Sigmoid colon (tissue), 7 donors: ENCODE measurements at places on chromosomes 2 and 18.

- H3K27ac ChIP-seq: no peak overlapping the region
- no peaks in the 10 kb centered on the region for H3K36me3 ChIP-seq
- H3K27me3 ChIP-seq: no peaks in the 10 kb centered on the region
- no peak for DNase-seq
Observed at GRCh38 chr18:55012008-55012407, 52.7 kb upstream of the CCDC68 start.

- no peak overlapping the region for H3K27ac ChIP-seq
- no peaks in the 10 kb centered on the region for H3K4me1 ChIP-seq
- no peak overlapping the region for H3K4me3 ChIP-seq
Observed at GRCh38 chr18:47209171-47209570, 33.0 kb upstream of the IER3IP1 start.

GRCh38 chr2:58701688-58702301 is 460.7 kb upstream of the FANCL start:
- no peaks in the 10 kb centered on the region for H3K4me1 ChIP-seq
- DNase-seq: no peak
- no peak overlapping the region for H3K4me3 ChIP-seq
- no peaks in the 10 kb centered on the region for H3K27me3 ChIP-seq
- H3K27ac ChIP-seq: no peak overlapping the region
- no peaks in the 10 kb centered on the region for H3K36me3 ChIP-seq

GRCh38 chr2:168583064-168583709 is 127.1 kb downstream of the CERS6 start:
- H3K36me3 ChIP-seq: no peaks in the 10 kb centered on the region
- H3K27me3 ChIP-seq: no peaks in the 10 kb centered on the region
- H3K27ac ChIP-seq: peak overlapping the region; percentile 2
- no peak for DNase-seq

- H3K27me3 ChIP-seq: no peaks in the 10 kb centered on the region
- no peak overlapping the region for H3K27ac ChIP-seq
- H3K36me3 ChIP-seq: no peaks in the 10 kb centered on the region
- H3K4me3 ChIP-seq: peak overlapping the region; percentile 37
- DNase-seq: peak; percentile 65
Observed at GRCh38 chr2:38960609-38961320, 71.1 kb downstream of the ARHGEF33 start.

GRCh38 chr2:16645088-16645487 is 20.5 kb downstream of the CYRIA start:
- H3K4me3 ChIP-seq: no peak overlapping the region
- no peaks in the 10 kb centered on the region for H3K4me1 ChIP-seq
- no peak for DNase-seq
- no peaks in the 10 kb centered on the region for H3K36me3 ChIP-seq

DNA sequence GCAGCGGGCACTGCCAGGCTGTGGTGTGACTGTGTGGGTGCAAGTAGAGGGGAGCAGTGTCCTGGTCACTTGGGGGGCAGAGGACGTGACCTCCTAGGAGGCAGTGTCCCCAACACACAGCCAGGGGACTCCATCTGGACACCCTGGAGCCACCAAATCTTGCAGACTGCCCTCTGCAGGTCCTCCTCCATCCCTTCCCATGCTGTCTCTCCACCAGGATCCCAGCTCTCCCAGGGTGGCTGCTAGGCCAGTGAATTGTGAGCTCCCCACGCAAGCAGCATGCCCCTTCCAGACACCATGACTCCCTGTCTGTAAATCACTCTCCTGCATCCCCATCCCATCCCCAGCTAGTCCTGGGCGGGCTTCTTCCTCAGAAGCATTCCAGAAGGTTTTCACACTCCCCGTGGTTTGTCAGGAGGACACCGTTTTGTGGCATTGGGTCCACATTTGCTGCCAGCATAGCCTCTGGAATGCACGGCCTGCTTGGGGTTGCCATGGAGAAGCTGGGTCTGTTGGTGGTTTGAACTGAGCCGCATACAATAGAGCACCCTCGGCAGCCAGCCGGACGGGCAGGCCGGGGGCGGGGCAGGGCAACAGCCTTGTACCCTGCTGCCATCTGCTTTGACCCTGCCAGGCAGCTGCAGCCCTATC is 210.7 kb downstream of the KLHL29 start:
- DNase-seq: peak; percentile 85
- H3K4me3 ChIP-seq: no peak overlapping the region
- H3K36me3 ChIP-seq: no peaks in the 10 kb centered on the region
- peaks cover 92% of the 10 kb centered on the region for H3K4me1 ChIP-seq

DNA sequence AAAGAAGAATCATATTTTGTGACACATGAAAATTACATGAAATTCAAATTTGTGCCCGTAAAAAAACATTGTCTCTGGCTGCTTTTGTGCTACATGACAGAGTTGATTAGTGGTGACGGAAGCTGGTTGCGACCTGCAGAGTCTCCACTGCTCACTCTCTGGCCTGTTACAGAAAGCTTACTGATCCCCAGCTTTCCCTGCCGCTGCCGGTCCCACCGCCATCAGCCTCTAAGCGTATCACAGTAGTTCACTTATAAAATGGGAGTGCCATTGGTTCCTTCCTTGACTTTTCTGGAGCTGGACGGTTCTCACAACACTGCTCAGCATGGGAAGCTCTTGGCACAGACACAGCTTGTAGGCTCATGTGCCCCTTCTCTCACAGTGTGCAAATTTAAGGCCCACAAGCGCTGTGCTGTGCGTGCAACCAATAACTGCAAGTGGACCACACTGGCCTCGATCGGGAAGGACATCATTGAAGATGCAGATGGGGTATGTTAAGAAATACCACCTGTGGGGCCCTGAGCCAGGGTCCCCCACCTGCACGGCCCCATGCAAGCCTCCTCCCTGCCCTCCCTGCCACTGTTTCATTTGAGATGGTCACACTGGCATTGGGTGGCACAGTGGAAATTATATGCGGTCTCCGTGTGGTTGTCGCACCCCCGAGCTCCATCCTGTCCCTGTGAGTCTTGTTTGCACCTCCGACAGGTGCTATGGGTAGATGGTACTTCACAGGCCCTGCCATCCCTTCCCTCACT is 81.3 kb downstream of the DGKD start:
- DNase-seq: peak; percentile 24
- no peaks in the 10 kb centered on the region for H3K4me1 ChIP-seq
- H3K36me3 ChIP-seq: peaks cover 5% of the 10 kb centered on the region
- H3K4me3 ChIP-seq: no peak overlapping the region
- H3K27me3 ChIP-seq: no peaks in the 10 kb centered on the region

DNA sequence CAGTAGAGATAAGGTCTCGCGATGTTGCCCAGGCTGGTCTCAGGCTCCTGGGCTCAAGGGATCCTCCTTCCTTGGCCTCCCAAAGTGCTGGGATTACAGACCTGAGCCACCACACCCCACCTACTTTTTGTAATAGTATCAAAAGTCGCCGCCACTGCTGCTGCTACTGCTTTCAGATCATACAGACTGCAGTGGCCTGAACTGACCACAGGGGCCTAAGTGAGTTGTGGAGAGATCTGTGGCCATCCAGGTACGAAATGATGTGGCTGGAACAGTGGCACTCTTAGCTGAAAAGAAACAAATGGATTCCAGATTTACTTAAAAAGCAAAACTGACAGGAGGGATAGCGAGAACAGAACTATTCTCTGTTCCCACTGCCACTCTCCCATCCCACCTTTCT is 32.9 kb upstream of the POMC start:
- no peaks in the 10 kb centered on the region for H3K27me3 ChIP-seq
- DNase-seq: no peak
- H3K4me1 ChIP-seq: no peaks in the 10 kb centered on the region
- H3K4me3 ChIP-seq: no peak overlapping the region
- H3K27ac ChIP-seq: no peak overlapping the region

- H3K27ac ChIP-seq: no peak overlapping the region
- H3K4me3 ChIP-seq: no peak overlapping the region
- DNase-seq: no peak
- H3K27me3 ChIP-seq: no peaks in the 10 kb centered on the region
Observed at GRCh38 chr2:125745514-125745913, 910.4 kb upstream of the GYPC start.

- no peaks in the 10 kb centered on the region for H3K27me3 ChIP-seq
- no peak for DNase-seq
- H3K4me1 ChIP-seq: no peaks in the 10 kb centered on the region
- no peak overlapping the region for H3K4me3 ChIP-seq
Observed at GRCh38 chr2:51290725-51291124, 258.8 kb upstream of the NRXN1 start.

- no peaks in the 10 kb centered on the region for H3K27me3 ChIP-seq
- H3K27ac ChIP-seq: no peak overlapping the region
- H3K36me3 ChIP-seq: peaks cover 8% of the 10 kb centered on the region
- DNase-seq: no peak
- H3K4me3 ChIP-seq: no peak overlapping the region
Observed at GRCh38 chr2:24749069-24749691, 44.0 kb downstream of the PTRHD1 start.

GRCh38 chr2:145595296-145595695 is 1075.4 kb upstream of the ZEB2 start:
- H3K4me1 ChIP-seq: no peaks in the 10 kb centered on the region
- no peaks in the 10 kb centered on the region for H3K36me3 ChIP-seq
- DNase-seq: no peak
- no peak overlapping the region for H3K27ac ChIP-seq

GRCh38 chr2:73564986-73565385 is 77.2 kb downstream of the NAT8 start:
- H3K4me3 ChIP-seq: no peak overlapping the region
- H3K27me3 ChIP-seq: no peaks in the 10 kb centered on the region
- DNase-seq: no peak
- H3K27ac ChIP-seq: no peak overlapping the region
- no peaks in the 10 kb centered on the region for H3K4me1 ChIP-seq

GRCh38 chr2:229612384-229612971 is 101.9 kb downstream of the DNER start:
- no peaks in the 10 kb centered on the region for H3K36me3 ChIP-seq
- H3K27me3 ChIP-seq: no peaks in the 10 kb centered on the region

- H3K4me1 ChIP-seq: no peaks in the 10 kb centered on the region
- H3K4me3 ChIP-seq: no peak overlapping the region
- no peaks in the 10 kb centered on the region for H3K27me3 ChIP-seq
- DNase-seq: no peak
- H3K36me3 ChIP-seq: no peaks in the 10 kb centered on the region
Observed at GRCh38 chr2:109143214-109144187, 14.5 kb downstream of the SH3RF3 start.

DNA sequence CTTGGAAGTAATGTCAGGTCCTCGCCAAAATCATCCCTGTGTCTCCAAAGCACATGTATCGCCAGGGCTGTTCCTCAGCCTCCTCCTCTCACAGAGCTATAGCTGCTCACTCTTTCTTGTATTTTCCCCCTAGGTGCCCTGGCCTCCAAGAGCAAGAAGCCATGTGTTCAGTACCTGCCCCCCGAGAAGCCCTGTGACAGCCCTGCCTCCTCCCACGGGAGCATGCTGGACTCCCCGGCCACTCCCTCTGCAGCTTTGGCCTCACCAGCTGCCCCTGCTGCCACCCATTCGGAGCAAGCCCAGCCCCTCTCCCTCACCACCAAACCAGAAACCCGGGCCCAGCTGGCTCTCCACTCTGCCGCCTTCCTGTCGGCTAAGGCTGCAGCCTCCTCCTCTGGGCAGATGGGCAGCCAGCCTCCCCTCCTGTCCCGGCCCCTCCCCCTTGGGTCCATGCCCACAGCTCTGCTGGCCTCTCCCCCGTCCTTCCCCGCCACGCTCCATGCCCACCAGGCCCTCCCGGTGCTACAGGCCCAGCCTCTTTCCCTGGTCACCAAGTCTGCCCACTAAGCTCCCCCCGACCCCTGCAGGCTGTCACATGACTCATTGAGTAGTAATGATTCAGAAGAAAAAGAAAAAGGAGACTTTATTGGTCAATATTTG is 18.8 kb downstream of the TGOLN2 start:
- H3K36me3 ChIP-seq: peaks cover 21% of the 10 kb centered on the region
- H3K4me1 ChIP-seq: peaks cover 19% of the 10 kb centered on the region
- peak; percentile 86 for DNase-seq
- H3K27me3 ChIP-seq: no peaks in the 10 kb centered on the region
- H3K27ac ChIP-seq: peak overlapping the region; percentile 55

DNA sequence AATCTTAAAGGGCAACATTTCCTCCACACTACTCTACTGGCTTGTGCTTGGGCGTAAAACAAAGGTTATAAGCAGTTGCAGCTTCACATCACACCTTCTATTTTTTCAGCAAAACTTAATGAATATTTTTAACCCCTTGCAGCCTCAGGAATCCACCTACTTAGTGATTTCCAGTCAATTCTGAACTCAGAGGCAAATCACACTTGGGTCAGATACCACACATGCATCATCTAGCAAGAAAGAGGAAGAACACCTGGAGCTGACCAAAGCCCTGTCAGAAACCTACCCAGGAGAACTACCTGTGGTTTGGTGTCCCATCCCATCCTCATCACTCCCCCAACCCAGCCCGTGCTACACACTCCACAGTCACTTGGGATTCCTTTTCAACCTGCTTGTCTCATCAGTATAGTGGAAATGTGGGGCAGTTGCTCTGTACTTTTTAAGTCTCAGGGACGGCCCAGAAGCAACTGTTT is 25.5 kb downstream of the PIAS2 start:
- H3K4me1 ChIP-seq: no peaks in the 10 kb centered on the region
- no peaks in the 10 kb centered on the region for H3K27me3 ChIP-seq
- no peaks in the 10 kb centered on the region for H3K36me3 ChIP-seq
- no peak overlapping the region for H3K27ac ChIP-seq

DNA sequence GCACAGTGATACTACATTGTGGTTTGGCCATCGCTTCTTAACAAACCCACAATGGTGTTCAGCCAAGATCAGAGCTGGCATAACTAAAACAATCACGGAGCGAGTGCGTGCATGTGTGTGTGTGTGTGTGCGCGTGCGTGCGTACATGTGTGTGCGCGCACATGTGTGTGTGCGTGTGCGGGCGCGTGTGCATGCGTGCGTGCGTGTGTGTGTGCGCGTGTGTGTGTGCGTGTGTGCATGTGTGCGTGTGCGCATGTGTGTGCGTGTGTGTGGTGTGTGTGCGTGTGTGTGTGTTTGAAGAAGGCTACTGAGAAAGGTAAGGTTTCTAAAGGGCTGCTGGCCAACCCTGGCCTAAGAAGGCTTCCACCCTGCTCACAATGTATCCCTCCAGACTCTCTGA is 582.4 kb downstream of the CMPK2 start:
- no peak overlapping the region for H3K27ac ChIP-seq
- H3K36me3 ChIP-seq: no peaks in the 10 kb centered on the region
- H3K27me3 ChIP-seq: no peaks in the 10 kb centered on the region

- DNase-seq: no peak
- H3K27me3 ChIP-seq: no peaks in the 10 kb centered on the region
- H3K4me3 ChIP-seq: peak overlapping the region; percentile 95
Observed at GRCh38 chr2:42169874-42170521, 845 bp downstream of the EML4 start.

DNA sequence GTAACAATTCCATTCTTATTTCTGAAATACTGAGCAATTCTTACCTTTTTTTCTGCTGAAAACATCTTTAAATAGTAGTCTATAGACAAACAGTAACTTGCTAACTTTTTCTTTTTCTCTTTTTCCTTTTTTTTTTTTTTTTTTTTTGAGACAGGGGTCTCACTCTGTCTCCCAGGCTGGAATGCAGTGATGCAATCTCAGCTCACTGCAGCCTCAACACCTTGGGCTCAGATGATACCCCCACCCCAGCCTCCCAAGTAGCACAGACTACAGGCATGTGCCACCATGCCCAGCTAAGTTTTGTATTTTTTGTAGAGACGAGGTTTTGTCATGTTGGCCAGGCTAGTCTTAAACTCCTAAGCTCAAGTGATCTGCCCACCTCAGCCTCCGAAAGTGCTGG is 42.2 kb downstream of the MFSD6 start:
- DNase-seq: no peak
- no peak overlapping the region for H3K4me3 ChIP-seq
- peaks cover 22% of the 10 kb centered on the region for H3K4me1 ChIP-seq
- H3K27ac ChIP-seq: no peak overlapping the region
- no peaks in the 10 kb centered on the region for H3K27me3 ChIP-seq
- H3K36me3 ChIP-seq: no peaks in the 10 kb centered on the region

- H3K27me3 ChIP-seq: no peaks in the 10 kb centered on the region
- no peak overlapping the region for H3K4me3 ChIP-seq
- no peak overlapping the region for H3K27ac ChIP-seq
Observed at GRCh38 chr2:64941143-64941542, 48.1 kb upstream of the SLC1A4 start.
